ENCODE measurements at places on chromosomes 3 and 15.

GRCh38 chr3:63015614-63016309, 140.5 kb upstream of the CADPS start:
- DNase-seq, result no peak

- DNase-seq, result peak; percentile 32
Measured at GRCh38 chr15:45276831-45277230, 24.8 kb downstream of the SLC28A2 start.

DNA sequence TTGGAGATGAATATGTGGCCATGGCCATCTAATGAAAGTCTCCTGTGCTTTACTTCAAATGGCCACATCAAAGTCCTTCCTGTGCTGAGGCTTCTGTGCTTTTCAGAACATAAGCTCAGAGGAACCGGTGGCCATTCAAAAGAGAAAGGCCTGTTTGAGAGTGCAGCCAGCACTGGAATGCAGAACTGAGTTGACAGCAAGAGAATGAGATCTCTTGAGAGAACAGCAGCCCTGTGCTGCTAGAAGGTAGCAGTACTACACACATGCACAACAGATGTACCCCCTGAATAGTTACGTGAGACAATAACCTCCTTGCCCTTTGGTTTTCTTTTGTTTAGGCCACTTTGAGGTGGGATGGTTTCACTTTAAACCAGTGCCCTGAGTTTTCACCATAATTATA, 292.5 kb downstream of the PTPRG start:
- no peak for DNase-seq

DNA sequence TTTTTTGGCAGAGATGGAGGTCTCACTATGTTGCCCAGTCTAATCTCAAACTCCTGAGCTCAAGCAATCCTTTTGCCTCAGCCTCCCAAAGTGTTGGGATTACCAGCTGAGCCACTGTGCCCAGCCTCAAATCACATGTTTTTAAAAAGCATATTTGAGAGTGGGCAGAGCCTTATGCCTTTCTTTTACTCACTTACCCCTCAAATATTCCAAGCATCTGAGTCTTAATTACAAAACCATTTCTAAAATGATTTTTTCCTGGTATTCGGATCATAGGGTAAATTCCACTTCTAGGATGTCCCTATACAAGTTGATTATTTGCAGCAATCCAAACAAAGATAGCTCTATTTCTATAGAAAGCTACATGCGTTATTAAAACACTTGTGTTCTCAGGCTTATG, 106.1 kb downstream of the RFTN1 start:
- DNase-seq, result no peak

GRCh38 chr3:144771381-144771870, 799.8 kb downstream of the DIPK2A start:
- no peak for DNase-seq

GRCh38 chr3:181770296-181770695, 58.6 kb downstream of the SOX2 start:
- no peak for DNase-seq

DNA sequence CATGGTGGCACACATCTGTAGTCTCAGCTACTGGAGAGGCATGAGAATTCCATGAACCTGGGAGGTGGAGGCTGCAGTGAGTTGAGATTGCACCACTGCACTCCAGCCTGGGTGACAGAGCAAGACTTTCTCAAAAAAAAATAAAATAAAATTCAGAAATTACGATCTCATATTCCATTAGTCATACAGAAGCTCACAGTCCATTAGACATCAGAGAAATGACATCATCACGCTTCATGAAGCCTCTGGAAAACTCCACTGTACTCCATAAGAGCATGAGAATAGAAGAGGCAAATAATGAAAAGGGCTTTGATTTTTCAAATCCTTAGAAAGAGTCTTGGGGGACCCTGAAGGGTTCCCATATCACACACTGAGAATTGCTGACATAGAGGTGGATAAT, 145.0 kb upstream of the MITF start:
- DNase-seq, result no peak

- DNase-seq, result no peak
Measured at GRCh38 chr3:43539321-43539720, 82.5 kb downstream of the ANO10 start.

GRCh38 chr15:28900041-28900891, 14.5 kb downstream of the APBA2 start:
- DNase-seq, result no peak

- no peak for DNase-seq
Measured at GRCh38 chr3:142861926-142862325, 27.0 kb downstream of the PCOLCE2 start.

DNA sequence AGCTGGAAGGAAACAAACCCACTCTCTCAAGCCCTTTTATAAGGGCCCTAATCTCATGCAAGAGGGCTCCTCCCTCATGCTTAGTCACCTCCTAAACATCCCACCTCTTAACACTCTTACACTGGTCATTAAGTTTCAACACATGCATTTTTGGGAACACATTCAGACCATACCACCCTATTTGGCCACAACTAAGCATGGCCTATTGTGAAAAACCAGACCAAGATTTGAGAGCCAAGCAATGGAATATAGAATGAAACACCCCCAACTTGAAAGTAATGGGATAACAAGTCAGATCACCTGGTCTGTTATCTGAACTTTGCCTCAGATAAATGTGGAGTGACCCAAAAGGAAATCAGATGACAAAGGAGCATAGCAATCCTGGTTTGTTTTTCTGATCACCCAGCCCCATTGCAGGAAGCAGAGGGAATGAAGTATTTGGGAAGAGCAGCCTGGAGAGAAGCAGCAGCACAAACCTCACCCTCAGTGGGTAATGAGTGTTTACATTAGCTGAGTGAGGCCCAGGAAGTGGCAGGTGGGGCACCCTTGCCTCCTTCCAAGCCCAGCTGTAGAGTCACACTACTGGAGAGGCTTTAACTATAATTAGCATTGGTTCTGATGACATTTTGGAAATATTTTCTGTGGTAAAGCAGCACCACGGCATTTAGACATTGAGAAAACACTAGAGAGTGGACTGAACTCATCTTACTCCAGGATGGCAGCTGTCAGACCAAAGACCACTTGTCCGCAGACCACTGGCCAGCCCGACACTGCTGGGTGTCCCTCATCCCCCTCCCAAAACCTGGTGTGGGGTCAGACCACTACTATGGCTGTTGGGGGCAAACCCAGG, 48.8 kb upstream of the PRTG start:
- DNase-seq, result no peak

GRCh38 chr15:42371096-42371495, 11.8 kb downstream of the CAPN3 start:
- no peak for DNase-seq

DNA sequence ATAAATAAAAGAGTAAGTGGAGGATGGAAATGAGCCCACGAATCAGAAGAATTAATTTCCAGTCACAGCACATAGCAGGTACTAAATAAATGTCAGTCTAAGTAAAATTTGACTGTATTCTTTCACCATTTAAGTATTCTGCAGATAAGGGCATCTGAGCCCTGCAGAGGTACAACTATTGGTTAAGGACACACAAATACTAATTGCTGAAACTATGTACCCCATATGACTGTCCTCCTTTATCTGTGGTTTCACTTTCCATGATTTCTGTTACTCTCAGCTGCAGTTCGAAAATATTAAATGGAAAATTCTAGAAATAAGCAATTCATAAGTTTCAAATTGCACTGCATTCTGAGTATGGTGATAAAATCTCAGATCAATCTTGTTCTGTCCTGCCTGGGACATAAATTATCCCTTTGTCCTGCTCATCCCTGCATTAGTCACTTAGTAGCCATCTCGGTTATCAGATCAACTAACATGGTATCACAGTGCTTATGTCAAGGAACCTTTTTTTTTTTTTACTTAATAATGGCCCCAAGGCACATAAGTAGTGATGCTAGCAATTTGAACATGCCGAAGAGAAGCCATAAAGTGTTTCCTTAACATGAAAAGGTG, 95.1 kb downstream of the LSAMP start:
- DNase-seq, result no peak

DNA sequence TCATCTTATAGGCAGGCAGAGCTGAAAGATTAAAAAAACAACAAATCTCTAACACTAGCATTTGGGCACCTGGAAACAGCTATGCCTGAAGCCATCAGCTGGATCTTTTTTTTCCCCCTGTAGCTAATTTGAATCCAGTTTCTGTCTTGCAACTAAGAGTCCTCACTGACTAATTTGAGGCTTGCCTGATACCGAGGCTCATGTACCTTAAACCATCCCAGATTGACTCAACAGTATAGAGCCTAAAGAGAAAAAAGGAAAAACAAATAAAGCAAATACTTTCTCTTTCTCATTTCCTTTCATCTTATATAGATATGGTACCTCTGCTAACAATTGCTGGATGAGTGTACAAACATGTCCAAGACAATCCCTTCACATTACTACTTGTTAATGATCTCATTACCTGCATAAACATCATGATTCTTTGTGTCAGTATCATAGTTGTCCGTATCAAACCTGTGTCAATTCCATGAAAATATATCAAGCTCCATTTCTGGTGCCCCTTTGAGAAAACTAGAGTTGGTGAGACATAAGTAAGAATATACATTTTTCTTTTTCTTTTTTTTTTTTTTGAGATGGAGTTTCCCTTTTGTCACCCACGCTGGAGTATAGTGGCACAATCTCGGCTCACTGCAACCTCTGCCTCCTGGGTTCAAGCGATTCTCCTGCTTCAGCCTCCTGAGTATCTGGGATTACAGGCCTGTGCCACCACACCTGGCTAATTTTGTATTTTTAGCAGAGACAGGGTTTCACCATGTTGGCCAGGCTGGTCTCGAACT, 43.1 kb downstream of the BHLHE40 start:
- DNase-seq, result no peak

DNA sequence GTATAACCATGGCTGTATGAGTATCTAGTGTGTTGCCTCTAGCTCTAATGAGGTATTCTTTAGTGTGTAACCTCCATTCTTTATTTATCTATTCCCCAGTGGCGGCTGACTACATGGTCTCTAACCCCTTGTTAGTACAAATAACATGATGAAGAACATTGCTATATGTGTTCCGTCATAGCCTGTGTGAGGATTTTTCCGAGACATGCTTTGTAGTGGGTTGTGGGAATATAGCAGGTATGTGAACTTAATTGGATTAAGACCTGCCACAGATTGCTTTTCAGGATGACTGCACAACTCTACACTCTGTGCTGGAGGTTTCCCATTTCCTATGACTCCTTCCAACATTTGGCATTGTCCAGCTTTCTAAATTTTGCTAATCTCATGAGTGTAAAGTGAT, 563.4 kb downstream of the ROBO1 start:
- DNase-seq, result no peak
